ENCODE measurements at places on chromosomes 12 and 14. TPM values are rescaled to one million over a fixed set of nuclear protein-coding genes. Genes with fewer than 3 reads are reported as not detected.
A peak's percentile ranks its signal among the peaks of the same experiment; 100 is the strongest.

GRCh38 chr14:23517650-23518326, 33.8 kb downstream of the ZFHX2 start:
- DNase-seq = no peak

- DNase-seq = no peak
Observed at GRCh38 chr12:125406131-125406530, 340.9 kb downstream of the AACS start.

Gene TEAD4
- 18.8 TPM for total RNA-seq

DNA sequence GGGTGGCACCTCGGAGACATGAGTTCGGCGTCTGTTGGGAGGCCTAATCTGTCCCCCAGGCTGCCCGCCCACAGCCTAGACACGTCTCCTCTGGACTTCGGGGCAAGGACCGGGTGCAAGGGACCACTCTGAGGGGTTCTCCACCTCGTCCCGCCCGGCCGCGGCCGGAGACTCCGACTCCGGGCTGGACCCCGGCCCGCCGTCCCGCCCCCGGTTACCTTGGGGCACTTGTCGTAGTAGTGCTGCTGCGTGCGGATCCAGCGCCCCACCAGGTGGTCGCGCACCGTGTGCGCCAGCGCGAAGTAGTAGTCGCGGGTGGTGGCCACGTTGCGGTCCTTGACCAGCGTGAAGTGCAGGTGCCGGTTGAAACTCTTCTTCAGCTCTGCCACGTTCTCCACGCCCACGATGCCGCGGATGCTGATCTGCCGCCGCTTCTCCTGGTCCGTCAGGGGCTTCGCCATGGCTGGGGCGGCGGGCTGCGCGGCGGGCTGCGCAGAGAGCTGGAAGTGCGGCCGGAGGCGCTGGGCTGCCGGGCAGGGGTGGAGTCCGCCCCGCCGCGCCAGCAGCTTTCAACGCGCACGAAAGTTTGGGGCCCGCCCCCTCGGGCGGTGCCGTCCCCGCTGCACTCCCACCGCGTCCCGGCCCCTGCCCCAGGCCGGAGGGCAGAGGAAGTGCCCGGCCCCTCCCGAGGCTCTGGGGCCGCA, at the start of gene PYGL:
PYGL (minus strand) TSS at position 541 of the 704 bp plus-strand sequence; CDS start at position 461, 80 bp downstream.
- peak; percentile 77 for DNase-seq

- no peak for DNase-seq
Observed at GRCh38 chr14:75499084-75499875, 23.0 kb upstream of the BATF start.

DNA sequence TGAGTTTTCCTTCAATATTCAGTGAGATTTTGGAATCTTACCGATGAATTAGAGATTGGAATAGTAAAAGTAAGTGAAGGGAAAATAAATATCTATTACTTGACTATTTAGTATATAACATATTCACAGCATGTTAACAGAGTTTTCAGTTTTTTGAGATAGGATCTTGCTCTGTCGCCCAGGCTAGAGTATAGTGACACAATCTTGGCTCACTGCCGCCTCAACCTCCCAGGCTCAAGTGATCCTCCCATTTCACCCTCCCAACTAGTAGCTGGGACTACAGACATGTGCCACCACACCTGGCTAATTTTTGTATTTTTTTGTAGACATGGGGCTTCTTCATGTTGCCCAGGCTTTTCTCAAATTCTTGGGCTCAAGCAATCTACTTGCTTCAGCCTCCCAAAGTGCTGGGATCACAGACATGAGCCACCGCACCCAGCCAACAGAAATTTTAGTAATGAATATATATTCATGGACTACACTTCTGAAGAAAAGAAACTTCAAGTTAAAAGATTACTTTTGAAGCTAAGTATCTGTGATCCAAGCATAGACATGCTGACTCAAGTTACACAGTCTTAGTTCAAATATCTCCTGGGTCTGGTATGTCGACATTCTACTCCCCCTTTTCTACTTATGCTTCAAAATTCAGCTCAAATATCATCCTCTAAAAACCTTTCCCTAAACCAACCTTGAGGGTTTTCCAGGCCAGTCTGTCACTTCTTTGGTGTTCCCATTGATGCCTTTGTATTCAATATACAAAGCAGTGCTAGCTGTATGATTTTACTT, 13.8 kb downstream of the UBE2N start:
- DNase-seq = no peak
